Activated naive CD8-positive, alpha-beta T cell treated with anti-CD3 and anti-CD28 coated beads for 36 hours (primary cell): ENCODE measurements at places on chromosomes 6 and 20.

DNA sequence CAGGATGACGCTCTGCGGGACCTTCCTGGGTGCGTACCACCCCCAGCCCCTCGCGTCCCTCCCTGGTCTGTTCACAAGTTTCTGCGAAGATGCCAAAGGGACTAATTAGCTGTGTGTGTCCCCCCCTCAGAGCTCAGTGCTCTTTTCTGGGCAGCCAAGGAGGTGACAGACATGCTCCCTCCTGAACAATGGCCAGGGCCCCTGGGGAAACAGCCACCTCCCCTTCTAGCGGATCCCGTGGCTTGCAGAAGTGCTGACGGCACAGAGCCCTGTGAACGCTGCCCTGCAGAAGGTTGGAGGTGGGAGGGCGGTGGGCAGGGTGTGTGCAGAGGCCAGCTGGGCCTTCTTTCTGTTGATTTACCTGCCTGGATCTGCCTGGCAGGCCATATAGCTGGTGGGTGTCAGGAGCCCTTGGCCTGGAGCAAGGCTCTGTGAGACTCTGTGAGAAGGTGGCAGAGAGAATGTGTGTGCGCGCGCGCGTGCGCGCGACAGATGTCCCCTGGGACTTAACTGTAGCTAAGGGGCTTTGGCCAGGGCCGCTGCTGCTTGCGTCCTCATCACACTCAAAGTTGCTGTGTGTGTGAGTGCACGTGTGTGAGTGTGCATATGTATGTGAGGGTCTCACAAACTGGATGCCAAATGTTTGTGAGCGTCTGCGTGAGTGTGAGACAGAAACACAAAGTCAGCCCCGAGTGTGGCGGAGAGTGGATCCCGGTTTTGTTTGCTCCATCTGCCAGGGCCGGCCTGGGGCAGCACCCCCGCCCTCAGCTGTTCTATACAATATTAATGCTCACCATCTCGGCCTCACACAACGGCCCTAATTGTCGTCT is 3.5 kb upstream of the MYT1 start:
- DNase-seq: no peak

DNA sequence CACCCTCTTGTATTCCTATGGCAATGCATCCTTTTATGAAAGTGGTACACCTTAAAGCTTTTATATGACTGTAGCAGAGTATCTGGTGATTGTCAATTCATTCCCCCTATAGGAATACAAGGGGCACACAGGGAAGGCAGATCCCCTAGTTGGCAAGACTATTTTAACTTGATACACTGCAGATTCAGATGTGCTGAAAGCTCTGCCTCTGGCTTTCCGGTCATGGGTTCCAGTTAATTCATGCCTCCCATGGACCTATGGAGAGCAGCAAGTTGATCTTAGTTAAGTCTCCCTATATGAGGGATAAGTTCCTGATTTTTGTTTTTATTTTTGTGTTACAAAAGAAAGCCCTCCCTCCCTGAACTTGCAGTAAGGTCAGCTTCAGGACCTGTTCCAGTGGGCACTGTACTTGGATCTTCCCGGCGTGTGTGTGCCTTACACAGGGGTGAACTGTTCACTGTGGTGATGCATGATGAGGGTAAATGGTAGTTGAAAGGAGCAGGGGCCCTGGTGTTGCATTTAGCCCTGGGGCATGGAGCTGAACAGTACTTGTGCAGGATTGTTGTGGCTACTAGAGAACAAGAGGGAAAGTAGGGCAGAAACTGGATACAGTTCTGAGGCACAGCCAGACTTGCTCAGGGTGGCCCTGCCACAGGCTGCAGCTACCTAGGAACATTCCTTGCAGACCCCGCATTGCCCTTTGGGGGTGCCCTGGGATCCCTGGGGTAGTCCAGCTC is 292.1 kb downstream of the ESR1 start:
- no peak for DNase-seq

DNA sequence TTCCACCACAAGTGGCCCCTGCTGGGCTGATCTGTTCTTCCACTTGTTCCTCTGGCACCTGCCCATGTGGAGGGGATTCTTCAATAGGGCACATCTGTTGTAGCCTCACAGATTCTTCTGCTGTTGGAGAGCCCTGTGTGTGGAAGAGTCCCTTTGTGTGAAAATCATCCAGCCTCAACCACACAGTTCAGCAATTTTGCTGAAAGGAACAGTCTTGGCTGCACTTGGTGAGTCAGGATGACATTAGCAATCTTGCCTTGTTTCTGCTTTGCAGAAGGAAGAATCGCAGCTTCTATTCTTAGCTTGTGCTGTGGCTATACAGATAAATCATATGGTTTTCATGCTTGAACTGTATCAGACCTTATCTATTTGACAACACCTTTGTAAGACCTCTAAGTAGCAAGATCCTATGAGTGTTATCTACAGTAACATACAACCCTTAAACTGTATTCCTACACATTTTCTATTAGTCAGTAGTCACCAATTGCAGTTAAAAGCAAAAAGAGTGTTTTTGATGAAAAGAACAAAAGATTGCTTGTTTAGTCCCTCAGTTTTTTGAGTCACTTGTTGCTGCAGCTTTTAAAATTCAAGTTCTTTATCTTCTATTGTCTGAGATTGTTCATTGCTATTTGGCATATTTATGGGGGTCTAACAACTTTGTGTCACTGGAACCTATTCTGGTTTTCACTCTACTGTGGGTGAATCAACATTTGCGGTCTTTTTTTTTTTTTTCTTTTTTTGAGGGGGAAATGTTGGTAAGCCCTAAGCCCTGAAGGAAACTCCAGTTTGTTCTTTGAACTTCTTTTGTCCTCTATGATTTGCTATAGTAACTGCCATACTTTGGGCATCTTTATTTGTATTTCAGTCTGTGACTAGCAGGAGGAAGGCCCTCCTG is 231.6 kb downstream of the TFAP2B start:
- no peak for DNase-seq

- DNase-seq: peak; percentile 11
Measured at GRCh38 chr6:159595173-159595572, 97.9 kb downstream of the SOD2 start.

- DNase-seq: no peak
Measured at GRCh38 chr6:88919032-88919431, 44.4 kb downstream of the RNGTT start.
